ENCODE measurements at places on chromosomes 12 and 14.

DNA sequence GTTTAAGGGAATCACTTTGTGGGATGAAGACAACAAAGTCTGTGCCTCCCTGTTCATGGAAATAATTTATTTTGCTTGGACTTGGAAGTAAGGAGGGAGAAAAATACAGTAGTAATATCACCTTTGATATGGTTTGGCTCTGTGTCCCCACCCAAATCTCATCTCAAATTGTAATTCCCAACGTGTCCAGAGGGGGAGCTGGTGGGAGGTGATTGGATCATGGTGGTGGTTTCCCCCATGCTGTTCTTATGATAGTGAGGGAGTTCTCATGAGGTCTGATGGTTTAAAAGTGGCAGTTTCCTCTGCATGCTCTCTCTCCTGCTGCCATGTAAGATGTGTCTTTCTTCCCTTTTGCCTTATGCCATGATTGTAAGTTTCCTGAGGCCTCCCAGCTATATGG is 460.7 kb downstream of the NOVA1 start:
- DNase-seq = no peak

GRCh38 chr12:21073822-21074460 is 57.1 kb upstream of the SLCO1B1 start:
- no peak for DNase-seq

DNA sequence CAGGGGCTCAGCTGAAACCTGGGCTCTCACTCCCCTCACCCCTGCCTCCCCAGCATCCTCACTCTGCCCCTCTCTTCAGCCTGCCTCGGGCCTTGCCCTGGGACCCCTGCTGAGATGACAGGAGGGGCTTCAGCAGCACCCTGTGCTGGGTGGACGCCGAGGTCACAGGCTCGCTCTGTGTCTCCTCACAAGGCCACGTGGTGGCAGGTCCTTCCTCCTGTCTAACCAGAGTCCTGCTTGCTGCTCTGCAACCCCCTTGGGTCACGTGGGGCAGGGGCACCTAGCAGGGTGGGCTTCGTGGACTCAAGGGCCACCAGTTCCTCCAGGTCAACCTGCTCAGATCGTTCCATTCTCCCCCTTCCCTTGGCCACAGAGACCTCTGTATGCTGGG is 90.4 kb downstream of the TMEM121 start:
- no peak for DNase-seq

DNA sequence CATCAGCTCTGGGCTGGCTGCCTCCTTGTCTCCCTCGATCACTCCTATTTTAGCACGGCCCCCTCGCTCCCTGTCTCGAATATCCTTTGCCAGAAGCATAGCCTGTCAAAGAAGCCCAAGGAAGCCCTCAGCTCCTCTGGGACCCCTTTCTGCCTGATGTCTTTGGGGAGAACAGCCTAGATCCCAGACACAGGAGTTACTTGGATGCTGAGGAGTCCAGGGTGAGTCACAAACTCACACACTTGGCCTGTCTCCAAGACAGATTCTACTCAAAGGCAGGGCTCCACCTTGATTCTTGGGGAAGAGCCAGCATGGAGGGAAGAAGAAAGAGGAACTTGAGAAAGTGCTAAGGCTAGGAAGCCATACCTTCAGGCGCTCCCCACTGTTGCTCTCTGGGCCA is 8.1 kb downstream of the AVIL start:
- no peak for DNase-seq

GRCh38 chr14:37116933-37117849 is 55.2 kb downstream of the SLC25A21 start:
- peak; percentile 0 for DNase-seq

DNA sequence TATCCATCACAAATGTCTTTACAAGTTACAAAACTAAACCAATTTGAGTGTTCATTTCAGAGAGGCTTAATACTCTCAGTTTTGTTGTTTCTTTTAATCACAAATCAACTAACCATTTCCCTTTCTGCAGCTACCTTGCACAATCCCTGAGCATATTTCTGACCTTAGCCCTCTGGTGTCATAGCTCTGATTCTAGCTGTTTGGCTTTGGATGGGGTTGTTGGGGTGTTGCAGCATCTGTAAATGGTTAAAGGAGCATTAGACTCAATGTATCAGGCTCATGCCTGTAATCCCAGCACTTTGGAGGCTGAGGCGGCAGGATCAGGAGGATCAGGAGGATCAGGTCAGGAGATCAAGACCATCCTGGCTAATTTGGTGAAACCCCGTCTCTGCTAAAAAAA is 461.4 kb downstream of the NRXN3 start:
- DNase-seq = no peak

- DNase-seq = no peak
Observed at GRCh38 chr14:84003346-84003745, 1526.6 kb upstream of the FLRT2 start.

GRCh38 chr12:49089821-49090773 is 4.5 kb downstream of the DHH start:
- DNase-seq = no peak

- DNase-seq = no peak
Observed at GRCh38 chr14:32337759-32338158, 8.7 kb downstream of the AKAP6 start.

- no peak for DNase-seq
Observed at GRCh38 chr14:68779761-68780323, 13.0 kb downstream of the ZFP36L1 start.

DNA sequence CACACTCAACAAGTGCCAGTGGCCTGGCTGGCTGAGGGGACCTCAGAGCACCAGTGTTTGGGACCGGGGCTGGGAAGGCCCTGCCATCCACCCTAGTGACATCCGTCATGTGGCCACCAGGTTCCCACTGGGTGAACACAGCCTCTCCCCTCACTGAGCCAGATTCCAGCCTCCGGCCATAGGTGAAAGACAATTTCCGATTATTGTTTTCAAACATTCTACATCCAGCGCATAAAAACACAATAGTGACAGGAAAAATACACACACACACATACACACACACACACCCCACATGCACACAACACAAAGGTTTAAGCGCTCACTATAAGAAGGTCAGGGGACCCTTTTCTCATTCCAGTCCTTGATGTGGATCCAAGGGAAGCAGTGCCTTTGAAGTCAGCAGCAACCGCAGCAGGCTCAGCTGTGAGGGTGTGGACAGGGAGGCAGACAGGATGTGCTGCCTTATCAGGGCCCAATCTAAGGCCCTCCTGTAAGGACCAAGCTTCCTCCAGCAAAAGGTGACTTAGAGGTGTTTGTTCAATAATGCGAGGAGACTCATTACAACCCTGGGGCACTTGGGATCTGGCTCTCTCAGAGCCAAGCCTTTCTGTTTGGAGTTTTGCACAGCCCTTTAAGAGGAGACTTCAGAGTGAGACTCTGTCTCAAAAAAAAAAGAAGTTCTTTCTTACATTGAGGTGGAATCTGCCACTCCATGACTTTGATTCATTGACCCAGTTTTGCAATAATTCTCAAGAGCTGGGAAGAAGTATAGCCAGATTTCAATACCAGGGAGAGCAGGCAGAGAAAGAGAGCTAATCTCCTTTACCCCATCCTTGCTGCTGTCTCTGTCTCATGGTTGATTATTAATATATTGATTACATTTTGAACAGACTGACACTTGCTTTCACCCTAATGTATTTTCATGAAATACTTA is 227.8 kb downstream of the ZFP36L1 start:
- DNase-seq = no peak

DNA sequence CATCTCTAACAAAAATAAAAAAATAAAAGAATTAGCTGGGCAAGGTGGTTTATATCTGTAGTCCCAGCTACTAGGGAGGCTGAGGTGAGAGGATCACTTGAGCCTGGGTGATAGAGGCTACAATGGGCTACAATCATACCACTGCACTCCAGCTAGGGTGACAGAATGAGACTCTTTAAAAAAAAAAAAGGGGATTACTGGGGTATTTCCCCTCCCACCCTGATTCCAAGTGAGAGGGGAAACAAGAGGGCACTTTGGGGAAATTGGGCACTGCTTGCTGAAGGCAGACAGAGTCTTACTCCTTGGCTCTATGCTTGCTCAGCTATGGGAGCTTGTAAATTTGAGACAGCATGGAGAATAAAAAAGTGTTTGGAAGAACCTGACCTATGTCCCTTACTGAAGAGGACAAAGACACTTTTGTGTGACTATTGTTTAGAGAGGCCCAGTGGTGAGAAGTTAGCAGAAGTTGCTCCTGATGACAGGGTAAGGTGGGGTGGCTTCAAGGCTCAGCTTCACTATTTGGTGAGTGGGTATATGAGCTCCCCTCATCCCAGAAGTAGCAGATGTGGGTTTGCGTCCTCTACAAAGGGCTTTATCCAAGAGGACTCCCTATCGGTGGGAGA is 44.0 kb downstream of the KLRG1 start:
- no peak for DNase-seq

DNA sequence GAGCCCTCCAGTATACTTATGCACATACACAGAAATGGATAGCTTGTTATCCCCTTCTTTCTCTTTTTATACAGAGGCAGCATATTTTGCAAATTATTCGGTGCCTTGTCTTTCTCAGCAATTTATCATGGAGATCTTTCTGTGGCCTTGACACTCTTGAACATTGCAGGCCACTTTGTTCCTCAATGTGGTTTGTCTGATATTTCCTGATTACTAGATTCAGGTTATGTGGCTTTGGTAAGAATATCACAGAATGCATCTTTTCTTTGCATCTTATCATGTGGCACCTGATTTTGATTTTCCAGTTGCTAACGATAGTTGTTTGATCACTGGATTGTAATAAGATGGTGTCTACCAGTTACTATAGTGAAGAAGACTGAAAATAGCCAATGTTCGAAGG is 7.1 kb upstream of the SNRPF start:
- no peak for DNase-seq

GRCh38 chr14:81633496-81633895 is 99.8 kb upstream of the SEL1L start:
- DNase-seq = no peak

DNA sequence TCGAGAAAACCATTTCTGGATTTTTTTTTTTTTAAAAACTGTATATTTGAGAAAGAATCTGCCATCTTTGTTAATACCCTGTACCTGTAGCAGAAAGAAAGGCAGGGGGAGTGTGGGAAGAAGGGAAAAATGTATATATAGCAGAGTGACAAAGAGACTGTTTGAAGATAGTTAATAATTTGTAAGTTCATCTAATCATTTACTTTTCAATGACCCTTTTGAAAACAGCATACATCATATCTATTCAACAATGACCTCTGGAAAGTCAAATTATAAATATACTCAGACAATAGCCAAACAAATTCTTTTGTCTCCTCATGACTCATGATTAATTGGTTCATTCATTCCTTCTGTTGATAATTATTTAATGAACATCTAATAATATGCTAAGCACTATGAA is 10.9 kb upstream of the CPM start:
- no peak for DNase-seq

DNA sequence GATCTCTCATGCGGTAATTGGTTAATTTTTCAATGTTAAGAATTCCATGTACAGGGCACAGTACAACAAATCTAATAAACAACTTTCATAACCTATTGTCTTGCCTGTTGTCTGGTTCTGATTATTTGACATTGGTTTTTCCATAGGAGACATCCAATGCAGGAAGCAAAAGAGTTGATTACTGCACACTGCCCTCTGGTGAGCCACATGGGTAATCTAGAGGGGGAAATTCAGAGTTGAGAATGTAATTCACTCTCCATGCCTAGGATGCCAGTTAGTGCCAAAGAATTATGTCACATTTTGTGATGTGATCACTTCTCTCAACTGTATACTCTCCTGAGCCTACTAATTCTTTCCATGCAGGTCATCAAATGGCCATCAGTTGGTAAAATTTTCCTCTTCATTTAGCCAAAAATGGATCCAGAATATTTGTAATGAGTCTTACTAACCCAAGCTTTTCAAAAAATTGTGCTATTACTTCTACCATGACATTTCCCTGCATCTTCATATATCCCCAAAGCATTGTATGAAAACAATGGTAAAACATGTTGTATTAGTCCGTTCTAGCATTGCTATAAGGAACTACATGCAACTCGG is 17.7 kb upstream of the CCDC91 start:
- DNase-seq = peak; percentile 22

- no peak for DNase-seq
Observed at GRCh38 chr14:68939181-68939892, 39.8 kb downstream of the ACTN1 start.

DNA sequence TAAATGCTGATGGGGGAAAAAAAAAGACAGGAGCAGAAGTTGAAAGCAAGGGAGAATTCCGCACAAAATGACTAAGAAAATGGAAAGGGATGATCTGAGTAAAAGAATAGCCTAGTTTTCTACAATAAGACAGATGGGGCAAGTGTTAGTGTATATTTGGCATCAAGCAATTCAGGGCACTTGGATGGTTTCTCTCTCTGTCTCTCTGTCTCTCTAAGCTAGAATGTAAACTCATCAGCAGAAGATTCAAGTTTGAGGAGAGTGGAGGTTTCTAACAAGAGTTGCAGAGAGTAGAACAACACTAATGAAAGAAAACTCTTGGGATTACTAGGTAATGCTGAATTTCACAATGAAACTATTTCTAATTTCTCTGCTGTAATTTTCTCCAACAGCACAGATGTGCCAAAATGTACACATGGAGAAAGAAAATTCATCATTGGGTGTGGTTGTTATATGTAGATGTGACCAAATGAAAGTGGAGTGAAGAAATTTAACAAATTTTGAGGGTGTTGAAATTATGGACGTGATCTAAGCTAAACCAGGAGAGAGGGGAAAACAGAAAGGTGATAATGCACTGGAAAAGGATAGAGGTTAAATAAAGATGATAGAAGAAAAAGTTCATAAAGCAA is 237.1 kb downstream of the ACSS3 start:
- no peak for DNase-seq

DNA sequence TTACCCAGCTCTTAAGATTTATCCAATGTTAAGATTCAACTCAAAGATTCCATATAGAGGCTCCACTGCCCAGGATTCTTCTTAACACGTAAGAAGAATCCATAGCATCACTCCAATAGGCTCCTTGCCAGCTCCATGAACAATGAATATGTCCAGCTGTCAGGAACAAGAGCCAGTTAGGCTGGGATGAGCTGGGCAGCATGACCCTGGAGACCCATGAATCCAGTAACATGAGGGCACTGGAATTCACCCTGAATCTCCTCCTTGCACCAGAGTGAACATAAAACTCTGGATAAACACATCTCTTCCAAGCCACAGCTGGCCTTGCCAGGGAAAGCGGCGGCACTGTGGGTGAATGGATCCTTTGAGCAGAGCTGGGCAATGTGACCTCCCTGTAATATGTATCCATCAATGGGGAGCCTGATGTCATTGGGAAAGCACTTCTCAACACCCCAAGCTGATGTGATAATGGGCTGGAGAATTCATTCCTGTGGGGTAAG is 24.4 kb upstream of the TC2N start:
- no peak for DNase-seq

- DNase-seq = no peak
Observed at GRCh38 chr12:46227616-46228015, 41.2 kb downstream of the SLC38A1 start.

DNA sequence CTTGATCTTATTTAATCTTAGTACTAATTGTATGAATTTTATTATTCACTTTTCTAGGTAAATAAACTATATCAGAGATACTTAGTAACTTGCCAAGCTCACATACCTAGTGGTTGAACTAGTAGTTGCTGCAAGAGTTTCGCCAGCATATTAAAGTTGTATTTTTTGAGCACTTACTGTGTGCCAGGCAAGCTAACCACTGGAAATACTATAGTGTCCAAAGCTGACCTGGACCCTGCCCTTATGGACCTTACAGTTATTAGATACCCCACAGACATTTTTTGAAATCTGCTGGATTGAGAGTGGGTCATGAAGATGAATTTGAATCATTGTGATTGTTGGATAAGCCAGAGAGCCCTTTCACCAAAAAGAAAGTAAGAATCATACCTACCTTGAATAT is 125.0 kb downstream of the RAD51B start:
- DNase-seq = no peak

- DNase-seq = no peak
Observed at GRCh38 chr12:82746668-82747067, 60.0 kb downstream of the TMTC2 start.

Data from NCI-H2081 treated with DMSO at 0.1 percent for 48 hours (cell line).